Brain (organoid and tissue), 16 donors: ENCODE measurements at places on chromosomes 6 and 20.
A peak's percentile ranks its signal among the peaks of the same experiment; 100 is the strongest.

DNA sequence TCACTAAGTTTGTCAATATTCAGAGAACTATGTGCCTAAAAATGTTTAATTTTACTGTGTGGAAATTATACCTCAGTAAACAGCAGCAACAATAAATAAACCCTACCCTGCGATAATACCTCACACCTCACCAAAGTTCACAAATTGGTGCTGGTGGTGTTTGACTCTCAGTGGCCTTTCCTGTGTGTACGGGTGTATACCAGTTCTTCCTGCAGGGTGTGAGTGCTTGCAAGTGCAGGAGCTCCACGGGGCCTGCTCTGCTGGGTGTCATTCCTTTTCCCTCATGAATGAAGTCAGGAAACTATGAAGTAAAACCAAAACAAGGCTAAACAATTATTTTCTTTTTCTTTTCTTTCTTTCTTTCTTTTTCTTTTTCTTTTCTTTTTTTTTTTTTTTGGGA is 4.1 kb upstream of the ENPP5 start:
- DNase-seq = no peak

DNA sequence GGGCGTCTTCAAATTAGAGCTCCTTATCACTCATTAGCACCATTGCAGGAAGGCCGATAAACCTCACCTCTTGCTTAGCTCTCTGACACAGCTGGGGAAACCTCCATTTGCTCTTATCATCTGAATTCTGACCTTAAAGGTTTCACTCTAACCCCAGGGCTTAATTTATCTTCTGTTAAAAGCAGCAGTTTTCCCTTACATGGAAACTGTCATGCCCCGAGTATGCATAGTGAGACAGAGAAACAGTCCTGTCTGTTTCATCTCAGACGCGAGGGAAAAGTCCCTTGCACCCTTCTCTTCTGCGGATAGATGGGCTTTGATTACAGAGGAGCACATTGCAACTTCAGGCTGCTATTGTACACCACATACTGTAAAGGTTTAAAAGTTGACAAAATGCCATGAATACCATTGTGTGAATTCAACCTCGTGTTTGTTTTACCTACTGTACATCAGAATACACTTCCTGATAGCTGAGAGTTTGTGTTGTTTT is 191.5 kb upstream of the BMP2 start:
- peak; percentile 40 for DNase-seq

- no peak for DNase-seq
These were observed 86.9 kb downstream of the MLIP start for GRCh38 chr6:54198134-54198533.

- peak; percentile 45 for DNase-seq
These were observed 460.5 kb upstream of the ARID1B start for GRCh38 chr6:156316583-156317125.

DNA sequence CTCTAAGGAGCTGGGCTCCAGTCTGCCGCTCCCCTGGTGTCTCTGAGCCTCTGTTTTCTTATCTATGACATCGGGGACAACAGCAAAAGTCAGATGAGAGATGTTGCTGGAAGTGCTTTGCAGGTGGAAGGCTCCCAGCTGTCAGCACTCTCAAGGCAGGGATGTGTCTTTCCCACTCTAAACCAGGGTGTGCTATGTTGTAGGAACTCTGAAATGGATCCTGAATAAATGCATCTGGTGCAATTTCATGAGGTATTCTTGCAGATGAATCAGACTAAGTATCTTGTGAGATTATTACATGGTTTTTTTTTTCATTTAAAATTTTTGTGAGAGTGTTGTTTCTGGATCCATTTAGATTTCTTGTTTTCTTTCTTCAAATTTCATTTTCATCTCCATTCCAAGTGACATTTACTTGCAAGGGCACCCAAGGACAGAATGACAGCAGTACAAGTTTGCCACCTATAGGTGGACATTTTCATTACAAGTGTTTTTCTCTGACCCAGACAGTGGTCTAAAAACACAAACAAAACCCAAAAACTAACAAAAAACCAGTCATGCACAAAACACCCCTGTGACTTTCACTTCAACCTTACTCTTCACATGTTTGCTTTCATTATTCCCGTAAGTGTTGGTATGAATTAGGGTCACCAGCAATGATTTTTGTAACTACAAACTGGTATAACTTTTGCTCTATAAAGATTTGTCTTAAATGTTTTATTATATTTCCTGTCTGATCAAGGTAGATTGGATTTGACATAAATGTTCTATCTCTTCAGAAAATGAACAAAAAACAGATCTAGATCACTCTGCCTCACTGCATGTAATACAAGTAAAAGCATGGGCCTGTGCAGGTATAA is 14.7 kb upstream of the SIM1 start:
- no peak for DNase-seq

DNA sequence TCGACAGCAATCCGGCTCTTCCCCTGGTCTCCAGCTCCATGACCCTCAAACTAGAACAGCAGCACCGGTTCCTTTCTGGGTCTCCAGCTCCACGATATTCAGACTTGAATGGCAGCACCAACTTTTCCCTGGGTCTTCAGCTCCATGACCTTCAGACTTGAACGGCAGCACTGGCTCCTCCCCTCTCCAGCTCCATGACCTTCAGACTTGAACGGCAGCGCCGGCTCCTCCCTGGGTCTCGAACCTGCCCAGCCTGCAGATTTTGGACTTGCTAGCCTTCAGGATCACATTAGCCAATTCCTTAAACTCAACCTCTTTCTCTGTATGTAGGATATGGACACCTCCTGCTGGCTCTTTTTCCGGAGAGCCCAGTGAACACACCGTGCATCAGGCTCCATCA is 350.9 kb downstream of the PREX1 start:
- DNase-seq = no peak

DNA sequence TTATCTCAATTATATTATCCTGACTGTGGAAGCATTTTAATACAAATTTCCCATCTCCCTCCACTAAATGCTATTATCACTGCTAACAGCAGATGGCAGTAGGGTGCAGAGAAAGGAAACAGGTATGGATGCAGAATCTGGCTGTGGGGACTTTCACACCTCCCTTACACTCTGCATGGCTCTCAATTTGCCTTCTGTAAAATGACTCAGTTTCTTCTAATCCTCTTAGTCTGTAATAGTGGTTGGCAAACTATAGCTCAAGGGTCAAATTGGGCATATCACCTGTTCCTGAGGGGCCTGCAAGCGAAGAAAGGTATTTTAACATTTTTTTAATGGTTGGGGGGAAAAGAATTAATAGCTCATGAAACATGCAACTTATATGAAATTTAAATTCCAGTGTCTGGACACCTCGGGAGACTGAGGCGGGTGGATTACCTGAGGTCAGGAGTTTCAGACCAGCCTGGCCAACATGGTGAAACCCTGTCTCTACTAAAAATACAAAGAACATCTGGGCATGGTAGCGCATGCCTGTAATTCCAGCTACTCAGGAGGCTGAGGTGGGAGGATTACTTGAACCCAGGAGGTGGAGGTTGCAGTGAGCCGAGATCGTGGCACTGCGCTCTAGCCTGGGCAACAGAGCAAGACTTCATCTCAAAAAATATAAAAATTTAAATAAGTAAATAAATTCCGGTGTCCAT is 83.5 kb downstream of the ZMYND8 start:
- DNase-seq = peak; percentile 91

DNA sequence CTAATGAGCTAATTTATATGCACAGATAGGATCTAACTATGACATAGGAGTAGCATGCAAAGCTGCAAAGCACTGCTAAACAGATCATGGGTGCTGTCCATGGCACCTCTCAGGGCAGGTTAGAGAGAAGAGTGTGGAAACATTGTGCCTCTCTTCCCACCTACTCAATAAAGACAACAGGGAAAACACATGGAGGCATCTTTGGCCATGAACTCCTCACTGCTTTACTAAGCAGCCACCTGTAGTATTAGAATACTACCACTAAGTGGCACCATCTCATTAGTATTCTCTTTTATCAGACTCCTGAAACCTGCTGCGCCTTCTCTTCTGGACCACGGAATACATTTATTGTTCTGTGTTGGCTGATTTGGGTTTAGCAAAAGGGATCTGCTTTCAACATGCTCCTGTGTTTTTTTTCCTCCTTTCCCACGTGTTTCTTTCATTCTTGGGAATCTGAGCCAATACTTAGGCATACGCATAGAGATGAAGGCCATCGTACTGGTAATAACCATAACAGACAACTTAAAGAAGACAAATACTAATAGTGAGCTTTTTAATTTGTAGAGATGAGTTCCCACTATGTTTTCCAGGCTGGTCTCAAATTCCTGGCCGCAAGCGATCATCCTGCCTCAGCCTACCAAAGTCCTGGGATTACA is 9.4 kb upstream of the HDDC2 start:
- DNase-seq = peak; percentile 91

DNA sequence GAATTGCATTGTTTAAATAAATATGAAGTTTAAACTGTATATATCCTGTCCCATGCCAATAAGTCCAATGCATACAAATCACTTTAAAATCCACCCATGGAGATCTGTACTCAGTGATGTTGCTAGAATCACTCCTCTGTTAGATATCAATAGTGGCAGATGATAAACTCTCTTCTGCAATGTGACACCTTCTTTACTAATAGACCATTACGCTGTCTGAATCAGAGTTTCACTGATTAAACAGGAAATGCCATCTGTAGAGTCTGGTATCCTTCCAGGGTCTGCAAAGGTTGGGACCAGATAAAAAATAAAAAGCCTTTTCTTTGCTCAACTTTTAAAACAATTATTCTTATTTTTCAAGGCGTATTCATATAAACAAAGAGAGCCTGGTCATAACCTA is 134.5 kb downstream of the EDN3 start:
- no peak for DNase-seq
